ENCODE measurements at places on chromosomes 13 and 19.

GRCh38 chr13:109760402-109760801, 26.0 kb downstream of the IRS2 start:
- no peak for DNase-seq

- DNase-seq: no peak
Measured at GRCh38 chr19:3642987-3643673, 16.5 kb upstream of the CACTIN start.

DNA sequence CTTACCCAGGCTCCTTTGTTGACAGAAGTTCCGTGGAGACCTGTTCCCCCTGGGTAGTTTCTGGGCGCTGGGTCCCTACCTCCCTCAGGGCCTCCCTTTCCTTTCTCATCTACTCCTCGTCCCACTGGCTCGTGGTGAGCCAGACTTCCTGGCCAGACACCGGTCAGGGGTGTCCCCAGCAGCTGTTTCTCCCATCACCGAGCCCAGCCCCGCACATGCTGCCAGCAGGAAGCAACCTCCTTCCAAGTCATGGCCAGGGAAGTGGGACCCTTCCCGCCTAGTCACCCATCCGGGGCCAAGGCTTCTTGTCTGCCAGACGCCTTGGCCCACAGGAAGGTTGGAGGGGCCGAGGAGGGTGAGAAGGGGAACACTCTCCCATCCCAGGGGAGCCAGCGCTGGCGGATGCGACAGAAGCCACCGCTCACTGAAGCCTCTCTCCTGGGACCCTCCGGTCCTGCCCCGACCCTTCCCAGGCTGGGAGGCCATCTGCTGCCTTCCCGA, 5.7 kb downstream of the PAK4 start:
- no peak for DNase-seq

GRCh38 chr19:30968210-30968609, 381.0 kb downstream of the TSHZ3 start:
- DNase-seq: no peak

All from urothelium cell line (cell line).